Activated T-helper 9 cell treated with anti-CD3 and anti-CD28 coated beads, Interleukin-2, amount 50 U/mL, for 16 hours (primary cell): ENCODE measurements at places on chromosomes 5 and 9.

DNA sequence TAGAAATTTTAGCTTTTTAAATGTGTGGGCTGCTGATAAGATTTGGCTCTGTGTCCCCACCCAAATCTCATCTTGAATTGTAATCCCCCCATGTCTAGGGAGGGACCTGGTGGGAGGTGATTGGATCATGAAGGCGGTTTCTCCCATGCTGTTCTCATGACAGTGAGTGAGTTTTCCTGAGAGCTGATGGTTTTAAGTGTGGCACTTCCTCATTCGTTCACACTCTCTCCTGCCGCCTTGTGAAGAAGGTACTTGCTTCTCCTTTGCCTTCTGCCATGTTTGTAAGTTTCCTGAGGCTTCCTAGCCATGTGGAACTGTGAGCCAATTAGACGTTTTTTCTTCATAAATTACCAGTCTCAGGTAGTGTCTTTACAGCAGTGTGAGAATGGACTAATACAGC lies 127.8 kb upstream of the MVB12B start:
- no peak for DNase-seq

DNA sequence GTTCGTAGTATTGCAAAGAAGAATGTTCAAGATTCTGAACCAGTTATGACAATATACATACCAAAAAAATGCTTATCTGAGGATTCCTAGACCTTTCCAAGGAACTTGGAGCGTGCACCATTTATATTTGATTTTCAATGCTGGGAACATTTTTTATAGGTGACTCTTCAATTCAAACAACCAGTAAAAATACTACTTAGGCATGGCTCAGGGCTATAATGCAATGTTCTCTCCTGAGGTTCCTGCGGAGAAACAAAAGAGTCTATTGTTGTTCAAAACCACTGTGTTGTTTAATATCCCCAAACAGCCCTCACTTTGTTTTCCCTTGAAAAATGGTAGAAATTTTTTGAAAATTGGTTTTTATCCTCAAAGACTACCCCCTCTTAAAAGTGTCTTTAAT lies 335.7 kb upstream of the IZUMO3 start:
- DNase-seq = no peak

DNA sequence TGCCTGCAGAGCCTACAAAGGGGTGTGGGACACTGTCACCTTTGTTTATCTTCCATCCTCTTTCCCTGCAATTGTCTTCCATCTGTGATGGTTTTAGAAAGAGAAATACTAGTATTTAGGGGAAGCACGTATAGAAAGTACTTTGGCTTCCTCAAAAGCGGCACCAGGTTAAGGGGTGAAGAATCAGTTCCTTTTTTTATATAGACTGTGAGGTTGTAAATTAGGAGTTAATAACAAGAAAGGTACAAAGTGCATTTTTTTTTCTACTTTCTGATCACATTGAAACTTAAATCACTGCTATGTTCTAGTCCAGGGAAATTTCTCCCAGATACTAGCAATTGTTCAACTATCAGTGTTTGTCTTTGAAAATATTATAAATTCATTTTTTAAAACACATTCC lies 219.3 kb downstream of the CEMIP2 start:
- no peak for DNase-seq

- no peak for DNase-seq
These were observed 110.4 kb upstream of the EPB41L4A start for GRCh38 chr5:112529525-112529924.

GRCh38 chr5:134449167-134449566 lies 37.5 kb upstream of the CDKN2AIPNL start:
- DNase-seq = no peak

GRCh38 chr5:10059556-10059955 lies 190.1 kb downstream of the ATPSCKMT start:
- no peak for DNase-seq

DNA sequence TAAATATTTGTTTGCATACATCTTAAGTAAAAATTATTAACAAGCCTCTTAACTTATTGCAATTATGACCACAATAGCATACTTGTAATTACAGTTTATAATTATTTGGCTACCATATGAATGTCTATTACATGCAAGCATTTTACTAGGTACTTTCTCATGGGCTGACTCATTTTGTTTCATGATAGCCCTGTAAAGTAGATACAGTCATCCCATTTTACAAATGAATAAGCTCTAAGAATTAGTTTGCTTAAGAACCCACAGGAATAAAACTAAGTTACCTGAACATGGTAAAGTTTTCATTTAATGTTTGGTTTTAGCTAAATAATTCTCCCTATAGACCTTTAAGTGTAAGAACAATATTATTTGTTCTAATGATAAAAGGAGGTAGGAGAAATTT lies 126.6 kb upstream of the IZUMO3 start:
- no peak for DNase-seq

GRCh38 chr9:20490246-20490834 lies 132.0 kb downstream of the MLLT3 start:
- no peak for DNase-seq

DNA sequence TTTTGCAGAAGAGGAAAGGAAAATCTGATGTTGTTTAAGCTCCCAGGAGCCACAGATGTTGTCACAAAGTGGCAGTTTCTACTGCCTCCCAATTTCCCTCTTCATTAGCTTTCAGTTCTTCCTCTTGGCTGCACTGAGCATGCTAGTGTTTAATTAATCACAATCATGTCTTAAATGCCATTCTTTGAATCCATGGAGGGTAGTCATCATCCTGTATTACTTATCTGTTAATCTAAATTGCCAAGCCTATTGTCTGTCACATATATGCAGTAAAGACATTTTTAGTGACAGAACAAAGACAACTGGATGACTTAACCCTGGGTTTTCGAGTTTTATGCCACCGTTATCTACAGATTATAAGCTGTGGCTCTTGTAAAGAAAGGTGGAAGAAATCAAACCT lies 14.7 kb downstream of the KLHL9 start:
- no peak for DNase-seq

DNA sequence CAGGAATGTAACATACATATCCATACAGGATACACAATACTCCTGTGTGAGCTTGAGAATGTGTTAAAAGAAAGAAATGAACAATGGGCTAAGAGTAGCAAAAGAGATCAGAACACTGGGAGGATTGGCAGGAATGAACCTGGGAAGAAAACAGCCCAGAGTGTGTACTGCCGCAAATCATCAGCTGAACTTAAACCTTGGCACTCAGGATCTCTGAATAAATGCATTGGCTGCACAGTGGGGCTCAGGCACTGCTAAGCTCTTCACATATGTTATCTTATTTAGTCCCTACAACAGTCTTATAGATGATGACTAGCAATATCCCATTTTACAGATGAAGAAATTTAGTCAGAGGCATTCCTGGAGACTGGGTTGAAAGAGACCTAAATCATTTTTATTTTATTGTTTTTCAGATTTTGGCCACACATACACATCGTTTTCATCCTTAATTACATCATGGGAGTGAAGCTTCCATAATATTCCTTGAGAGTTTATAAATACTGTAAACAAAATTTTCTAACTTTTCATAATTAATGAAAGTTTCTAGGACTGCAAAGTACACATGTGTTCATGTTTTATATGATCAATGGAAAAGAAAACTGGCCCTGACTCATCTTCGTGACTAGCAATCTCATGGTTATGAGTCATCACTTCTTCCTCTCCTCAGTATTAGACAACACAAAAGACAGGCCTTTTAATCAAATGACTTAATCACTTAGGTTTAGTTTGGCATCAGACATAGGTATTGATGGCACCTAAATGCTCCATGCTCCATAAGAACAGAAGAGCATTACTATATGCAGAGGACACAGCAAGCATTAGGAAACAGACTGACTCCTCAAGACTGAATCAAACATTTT lies 59.2 kb downstream of the CDH18 start:
- no peak for DNase-seq
